ENCODE measurements at places on chromosomes 5 and 9. TPM values are rescaled to one million over a fixed set of nuclear protein-coding genes. Genes with fewer than 3 reads are reported as not detected.

The PCDHB2 gene
- 118 TPM for total RNA-seq

The TAF1L gene
- not detected for total RNA-seq

DNA sequence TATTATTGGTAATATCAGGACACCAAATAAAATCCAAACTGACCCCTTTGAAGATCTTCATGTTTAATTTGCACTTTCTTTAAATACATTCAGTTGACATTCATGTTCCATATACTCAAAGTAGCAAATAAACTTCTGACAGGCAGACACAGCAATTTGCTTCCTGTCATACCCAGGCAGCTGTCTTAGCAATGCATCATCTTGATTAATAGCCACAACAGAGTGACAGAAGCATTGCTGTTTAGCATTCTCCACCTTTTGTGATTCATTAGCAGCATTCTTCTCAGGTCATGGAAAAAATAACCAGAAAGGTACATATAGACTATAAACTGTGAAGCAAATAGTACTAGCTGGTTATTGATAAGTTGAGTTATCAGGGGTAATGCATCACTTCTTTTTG is 366.8 kb downstream of the CYLC2 start:
- no peaks in the 10 kb centered on the region for H3K27me3 ChIP-seq
- DNase-seq = no peak
- H3K27ac ChIP-seq = no peak overlapping the region
- no peaks in the 10 kb centered on the region for H3K36me3 ChIP-seq

- H3K4me1 ChIP-seq = no peaks in the 10 kb centered on the region
- peaks cover 10% of the 10 kb centered on the region for H3K27me3 ChIP-seq
- DNase-seq = no peak
Measured at GRCh38 chr5:110070836-110071235, 381.1 kb downstream of the MAN2A1 start.

- H3K27me3 ChIP-seq = no peaks in the 10 kb centered on the region
- peaks cover 8% of the 10 kb centered on the region for H3K4me1 ChIP-seq
- no peak overlapping the region for H3K27ac ChIP-seq
- H3K4me3 ChIP-seq = no peak overlapping the region
- peaks cover 21% of the 10 kb centered on the region for H3K36me3 ChIP-seq
Measured at GRCh38 chr5:14299666-14300065, 156.5 kb downstream of the TRIO start.

Data from mesothelial cell of epicardium (in vitro differentiated cells).